Effector memory CD8-positive, alpha-beta T cell (primary cell): ENCODE measurements at places on chromosomes 3 and 15.

- DNase-seq = no peak
Observed at GRCh38 chr3:195251336-195252065, 19.5 kb downstream of the XXYLT1 start.

- no peak for DNase-seq
Observed at GRCh38 chr3:34842706-34843480, 796.4 kb upstream of the ARPP21 start.

DNA sequence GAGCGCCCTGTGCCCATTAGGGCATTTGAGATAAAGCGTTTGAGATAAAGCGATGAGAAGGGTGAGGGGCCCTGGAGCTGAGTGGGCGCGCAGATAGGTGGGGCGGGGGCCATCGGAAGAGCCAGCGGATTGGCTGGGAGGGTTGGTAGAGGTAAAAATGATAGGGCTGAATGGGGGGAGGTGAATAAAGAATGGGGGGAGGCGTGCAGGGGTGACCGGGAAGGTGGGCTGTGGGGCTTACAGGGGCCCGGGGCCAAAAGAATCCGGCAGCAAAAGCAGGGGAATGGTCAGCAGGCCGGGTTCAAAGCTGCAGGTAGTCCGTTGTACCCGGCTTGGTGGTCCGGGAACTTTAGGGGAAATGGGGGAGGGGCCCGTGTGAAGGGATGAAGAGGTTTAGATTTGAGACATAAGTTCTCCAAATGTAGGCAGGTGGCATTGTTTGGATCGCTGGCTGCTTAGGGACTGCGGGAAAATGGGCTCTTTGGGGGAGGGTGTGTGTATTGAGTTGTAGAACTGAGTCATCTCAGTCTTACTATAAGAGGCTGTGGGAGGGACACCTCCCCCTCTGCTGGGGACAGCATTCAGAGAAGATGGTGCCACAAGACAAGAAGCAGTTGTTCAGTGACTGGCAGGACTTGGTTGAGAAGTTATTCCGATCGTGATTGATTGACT is 610 bp downstream of the ARID3B start:
- DNase-seq = peak; percentile 50

DNA sequence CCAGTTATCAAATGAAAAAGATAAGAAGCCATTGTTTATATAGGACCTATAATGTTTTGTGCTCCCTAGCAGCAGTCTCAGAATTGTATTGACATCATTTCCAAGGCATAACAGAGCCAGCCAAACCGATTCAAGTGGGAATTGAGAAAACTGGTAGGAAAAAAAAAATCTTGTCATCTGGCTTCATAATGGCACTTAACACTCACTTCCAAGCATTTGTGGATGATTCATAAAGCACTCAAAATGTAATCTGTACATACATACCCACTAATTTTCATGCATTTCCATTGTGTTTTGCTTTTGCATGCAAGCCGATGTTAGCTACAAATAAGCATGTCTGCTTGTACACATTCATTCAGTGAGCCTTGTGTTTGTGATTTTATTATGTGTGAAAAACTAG is 18.6 kb upstream of the TRPC1 start:
- no peak for DNase-seq

DNA sequence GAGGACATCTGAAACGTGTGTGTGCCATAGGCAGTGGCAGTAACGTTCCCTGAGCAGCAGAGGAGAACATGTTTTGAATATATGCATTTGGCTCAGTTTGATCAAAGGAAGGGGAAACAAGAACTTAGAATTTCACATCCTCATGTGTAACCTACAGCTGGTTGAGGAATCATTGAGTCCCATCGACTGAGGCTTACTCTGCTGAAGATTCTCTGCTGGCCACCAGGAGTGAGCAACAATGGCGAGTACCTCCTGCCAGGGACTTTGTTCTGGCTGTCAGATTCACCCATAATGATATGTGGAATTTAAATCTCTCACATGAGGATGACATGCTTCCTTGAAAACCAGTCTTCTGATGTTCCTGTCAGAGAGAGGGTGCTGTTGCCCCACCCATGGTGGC is 21.3 kb downstream of the GORASP1 start:
- no peak for DNase-seq

- no peak for DNase-seq
Observed at GRCh38 chr3:132088291-132088690, 53.5 kb upstream of the CPNE4 start.

DNA sequence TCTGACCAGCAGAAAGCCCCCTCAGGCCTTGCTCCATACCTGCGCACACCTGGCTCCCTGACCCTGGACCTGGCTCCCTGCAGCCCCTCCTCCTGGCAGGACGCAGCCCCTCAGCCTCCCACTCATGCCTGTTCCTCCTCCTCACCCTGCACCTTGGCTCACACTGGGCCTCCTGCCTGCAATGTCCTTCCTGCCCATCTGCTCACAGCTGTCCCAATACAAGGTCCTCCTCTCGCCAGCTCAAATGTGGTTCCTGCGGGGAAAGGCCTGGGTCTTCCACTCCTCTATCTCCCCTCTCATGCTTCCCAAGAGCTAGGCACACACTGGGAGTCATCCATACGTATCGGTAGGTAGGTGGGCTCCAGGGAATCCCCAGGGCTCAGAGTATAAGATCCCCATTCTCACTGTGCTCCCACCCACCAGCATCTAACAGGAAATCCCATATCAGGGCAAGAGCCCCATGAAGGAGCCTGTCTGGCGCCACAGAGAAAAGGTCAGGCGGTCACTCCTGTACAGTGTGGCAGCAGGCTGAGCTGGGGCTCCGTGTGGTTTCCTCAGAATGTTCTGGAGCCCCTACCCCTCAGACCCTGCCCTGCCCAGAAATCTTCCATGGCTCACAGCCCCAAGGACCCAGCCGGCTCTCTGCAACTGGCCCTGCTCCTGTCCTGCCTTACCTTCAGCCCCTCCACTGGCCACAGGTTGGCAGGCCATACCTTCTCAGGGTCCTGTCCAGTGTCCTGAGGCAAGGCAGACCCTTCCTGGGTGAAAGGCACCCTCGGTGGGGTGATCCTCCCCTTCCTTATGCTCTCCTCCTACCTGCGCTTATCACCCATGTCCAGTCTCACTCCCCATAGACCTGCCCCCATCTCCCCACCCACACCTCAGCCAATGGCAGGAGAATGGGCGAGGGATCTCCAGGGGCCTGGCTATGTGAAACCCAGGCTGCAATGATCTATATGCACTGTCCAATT is 10.9 kb downstream of the PLCD1 start:
- DNase-seq = no peak

DNA sequence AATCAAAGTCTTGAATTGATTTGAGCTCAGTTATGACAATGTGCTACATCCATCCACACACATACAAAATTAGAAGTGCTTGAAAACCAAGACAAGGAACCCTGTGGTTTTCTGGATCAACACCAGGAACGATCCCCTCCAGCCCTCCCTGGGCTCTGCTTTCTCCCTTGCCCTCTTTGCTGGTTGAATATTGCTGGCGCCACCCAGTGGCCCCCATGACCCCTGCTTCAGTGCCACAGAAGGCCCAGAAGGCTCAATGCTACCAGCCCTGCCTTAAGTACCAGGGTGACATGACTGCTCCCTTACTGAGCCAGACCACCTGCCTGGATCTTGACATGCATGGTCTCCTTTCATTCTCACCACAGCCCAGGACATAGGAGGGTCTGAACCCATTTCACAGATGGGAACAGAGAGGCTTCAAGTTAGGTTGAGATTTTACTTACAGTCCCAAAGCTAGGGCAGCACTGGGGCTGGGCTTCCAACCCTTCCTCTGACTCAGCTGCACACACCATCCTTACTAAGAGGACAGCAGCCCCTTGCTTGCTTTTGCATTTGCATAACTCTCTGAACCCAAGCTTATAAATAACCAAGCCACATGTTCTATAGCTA is 15.0 kb downstream of the IL12A start:
- no peak for DNase-seq

DNA sequence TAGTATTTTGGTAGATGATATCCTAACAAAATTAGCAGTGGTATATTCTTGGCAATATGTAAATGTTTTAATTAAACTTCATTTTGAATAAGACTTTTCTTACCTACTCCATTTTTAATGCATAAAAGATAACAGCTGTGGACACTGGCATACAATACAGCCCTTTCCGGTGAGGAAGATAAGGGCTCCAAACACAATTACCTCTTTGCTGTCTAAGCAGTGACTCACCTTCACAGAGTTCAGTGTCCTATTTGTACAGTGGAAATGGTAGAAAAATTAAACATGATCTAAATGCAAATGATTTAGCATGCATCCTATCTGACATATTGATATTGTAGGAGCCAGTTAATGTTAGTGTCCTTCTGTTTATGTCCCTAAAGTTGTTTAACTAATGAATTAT is 969.4 kb downstream of the PLOD2 start:
- DNase-seq = no peak

DNA sequence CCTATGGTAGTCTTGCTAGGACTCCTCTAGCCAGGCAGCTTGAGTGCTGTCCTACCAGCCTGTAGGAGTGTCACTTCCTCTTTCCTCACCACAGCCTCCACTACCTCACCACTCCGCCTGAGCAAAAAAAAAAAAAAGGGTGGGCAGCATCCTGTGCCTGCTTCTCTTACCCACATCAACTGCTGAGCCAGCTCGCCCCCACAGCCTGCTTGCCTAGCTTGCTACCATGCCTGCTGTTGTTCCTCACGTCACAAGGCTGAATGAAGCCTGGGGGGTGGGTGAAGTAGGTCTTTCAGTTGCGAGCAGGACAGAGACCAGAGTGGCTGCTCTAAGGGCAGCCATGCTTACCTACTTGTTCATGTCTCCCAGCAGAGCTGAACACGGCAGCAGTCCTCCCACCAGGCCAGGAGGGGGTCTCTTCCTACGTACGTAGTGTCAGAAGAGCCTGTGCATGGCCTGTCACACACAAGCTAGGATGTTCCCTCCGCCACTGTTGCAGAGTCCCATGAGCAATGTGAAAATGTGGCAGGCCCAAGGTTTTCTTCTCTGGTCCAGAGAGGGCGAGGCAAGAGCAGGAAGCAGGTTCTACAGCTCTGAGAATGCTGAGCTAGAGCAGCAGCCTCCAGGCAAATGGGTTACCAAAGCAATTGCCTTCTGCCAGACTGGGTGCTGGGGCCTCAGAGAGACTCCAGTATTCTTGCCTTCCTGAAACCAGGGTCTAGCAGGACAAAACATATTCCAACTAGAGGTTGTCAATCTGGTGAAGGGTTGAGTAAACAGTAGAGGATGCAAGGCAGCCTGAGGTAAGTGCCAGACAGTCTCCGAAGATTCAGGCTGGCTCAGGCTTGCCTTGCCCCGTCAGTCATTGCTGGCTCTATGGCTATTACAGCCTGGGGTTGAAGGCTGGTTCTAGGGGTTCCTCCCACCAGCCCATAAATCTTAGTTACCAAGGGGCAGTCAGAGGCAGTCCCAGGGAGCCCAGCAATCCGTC is 8.1 kb downstream of the PPM1M start:
- peak; percentile 84 for DNase-seq

DNA sequence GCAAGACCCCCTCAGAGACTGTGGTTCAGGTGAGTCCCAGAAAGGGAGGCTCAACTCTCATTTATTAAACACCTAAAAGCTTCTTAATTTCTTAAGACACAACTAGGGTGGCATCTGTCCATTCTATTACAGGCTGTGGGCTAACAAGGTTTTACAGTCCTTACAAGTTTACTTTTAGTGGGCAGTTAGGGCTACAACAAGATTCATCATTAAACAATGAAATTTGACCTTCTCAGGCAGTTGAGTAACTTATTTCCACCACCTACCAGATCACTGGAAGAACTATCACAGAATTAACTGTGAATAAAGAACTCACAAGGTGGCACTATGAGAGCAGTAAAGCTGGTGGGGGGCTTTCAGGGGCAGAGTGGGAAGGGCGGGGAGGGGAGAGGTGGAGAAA is 132.6 kb downstream of the PLD1 start:
- no peak for DNase-seq

- no peak for DNase-seq
Observed at GRCh38 chr3:36060950-36061349, 319.4 kb upstream of the STAC start.

DNA sequence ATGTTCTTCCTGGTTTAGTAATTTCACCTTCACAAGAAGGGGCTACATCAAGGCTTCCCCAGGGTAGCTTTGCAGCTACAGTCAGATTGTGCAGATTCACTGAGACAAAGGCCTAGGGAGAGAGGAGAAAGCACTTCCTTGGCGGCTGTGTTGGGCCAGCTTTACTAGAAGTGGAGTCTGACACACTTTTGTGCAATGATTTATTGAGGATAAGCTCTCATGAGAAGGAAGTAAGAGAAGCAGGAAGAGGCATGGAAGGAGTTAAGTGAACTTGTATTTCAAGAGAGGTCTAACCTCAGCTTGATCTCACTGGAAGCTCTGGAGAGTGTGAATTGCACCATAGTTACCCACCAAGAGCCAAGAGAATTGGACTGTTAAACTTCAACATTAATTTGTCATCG is 78.9 kb downstream of the TGFBR2 start:
- DNase-seq = no peak

GRCh38 chr15:75565062-75565970 is 13.8 kb downstream of the PTPN9 start:
- no peak for DNase-seq

GRCh38 chr15:75104804-75105557 is 81.6 kb downstream of the PPCDC start:
- no peak for DNase-seq

- DNase-seq = peak; percentile 79
Observed at GRCh38 chr15:100349696-100350433, 8.1 kb upstream of the ADAMTS17 start.

DNA sequence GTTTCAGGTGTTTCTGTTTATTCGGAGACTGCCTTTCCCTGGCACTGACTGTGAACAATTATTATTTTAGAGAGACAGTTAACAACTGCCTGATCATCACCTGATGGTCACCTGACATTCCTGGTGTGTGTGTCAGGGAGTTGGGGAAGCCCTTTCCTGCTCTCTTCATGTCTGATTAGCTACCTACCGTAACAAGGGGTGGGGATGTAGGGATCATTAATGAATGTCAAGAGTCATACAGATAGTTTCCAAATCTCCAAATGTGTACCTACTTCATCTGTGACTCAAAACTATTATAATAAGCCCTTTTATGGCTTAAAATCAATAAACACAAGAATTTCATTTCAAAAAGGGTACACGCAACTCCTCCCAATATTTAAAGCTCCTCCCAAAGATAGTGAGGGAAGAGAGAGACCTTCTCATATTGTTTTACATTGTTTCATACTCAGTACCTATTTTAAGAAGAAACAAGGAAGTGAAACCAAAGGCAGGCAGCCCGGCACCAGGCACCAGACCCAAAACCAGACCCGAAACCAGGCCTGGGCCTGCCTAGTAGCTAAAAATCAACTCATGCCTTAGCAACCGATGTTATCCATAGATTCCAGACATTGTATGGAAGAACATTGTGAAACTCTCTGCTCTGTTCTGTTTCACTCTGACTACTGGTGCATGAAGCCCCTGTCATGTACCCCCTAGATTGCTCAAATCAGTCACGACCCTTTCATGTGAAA is 844.9 kb upstream of the ALCAM start:
- DNase-seq = no peak

DNA sequence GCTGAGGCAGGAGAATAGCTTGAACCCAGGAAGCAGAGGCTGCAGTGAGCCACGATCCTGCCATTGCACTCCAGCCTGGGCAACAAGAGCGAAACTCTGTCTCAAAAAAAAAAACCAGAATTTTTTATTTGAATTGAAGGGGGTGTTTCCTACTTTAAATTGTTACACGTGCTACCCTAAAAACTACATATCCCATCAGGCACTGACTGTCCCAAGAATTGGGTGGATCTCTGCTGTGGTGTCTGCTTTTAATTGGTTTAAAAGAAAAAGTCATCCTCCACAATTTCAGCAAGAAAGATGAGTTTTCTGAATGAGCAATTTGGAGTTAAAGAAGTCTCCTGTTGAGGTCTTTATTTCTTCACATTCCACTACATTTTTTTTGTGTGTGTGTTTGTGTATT is 2.1 kb downstream of the PDIA3 start:
- no peak for DNase-seq
